Type B pancreatic cell (in vitro differentiated cells): ENCODE measurements at places on chromosomes 6 and 20.

DNA sequence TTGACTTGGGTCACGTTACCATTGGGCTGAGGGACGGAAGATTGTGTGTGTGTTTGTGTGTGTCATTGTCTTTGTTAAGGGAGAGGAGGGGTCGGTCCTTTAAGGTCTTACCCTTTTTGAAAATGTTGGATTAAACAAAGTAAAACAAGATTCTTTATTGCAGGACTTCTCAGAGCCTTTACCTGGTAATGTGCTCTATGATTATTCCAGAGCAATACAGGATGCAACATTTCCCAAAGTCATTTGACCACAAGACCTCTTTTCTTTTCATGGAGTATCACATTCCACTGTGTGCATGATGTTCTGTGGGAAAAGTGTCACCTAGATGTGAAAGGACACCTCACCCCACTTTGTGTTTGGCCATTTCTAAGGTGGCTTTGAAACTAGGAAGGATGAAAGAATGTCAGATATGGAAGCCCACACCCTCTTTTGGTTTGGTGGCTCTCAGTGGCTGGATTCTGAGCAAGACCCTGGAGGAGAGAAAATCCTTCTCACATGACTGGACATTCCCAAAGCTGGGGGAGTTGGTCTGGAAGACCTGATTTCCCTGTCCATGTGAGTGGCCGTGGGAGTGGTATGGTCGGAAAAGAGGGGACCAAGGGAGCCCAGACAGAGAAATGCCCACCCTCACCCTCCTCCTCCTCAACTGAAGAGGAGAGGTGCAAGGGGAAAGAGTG lies 18.2 kb upstream of the ZNF831 start:
- H3K4me3 ChIP-seq, result no peak overlapping the region
- no peak overlapping the region for H3K27ac ChIP-seq
- peaks cover 4% of the 10 kb centered on the region for H3K27me3 ChIP-seq
- H3K4me1 ChIP-seq, result peaks cover 17% of the 10 kb centered on the region

GRCh38 chr20:38125157-38126056 lies 39.7 kb downstream of the TGM2 start:
- H3K4me3 ChIP-seq, result no peak overlapping the region
- DNase-seq, result peak; percentile 67
- no peaks in the 10 kb centered on the region for H3K36me3 ChIP-seq
- H3K27me3 ChIP-seq, result no peaks in the 10 kb centered on the region

DNA sequence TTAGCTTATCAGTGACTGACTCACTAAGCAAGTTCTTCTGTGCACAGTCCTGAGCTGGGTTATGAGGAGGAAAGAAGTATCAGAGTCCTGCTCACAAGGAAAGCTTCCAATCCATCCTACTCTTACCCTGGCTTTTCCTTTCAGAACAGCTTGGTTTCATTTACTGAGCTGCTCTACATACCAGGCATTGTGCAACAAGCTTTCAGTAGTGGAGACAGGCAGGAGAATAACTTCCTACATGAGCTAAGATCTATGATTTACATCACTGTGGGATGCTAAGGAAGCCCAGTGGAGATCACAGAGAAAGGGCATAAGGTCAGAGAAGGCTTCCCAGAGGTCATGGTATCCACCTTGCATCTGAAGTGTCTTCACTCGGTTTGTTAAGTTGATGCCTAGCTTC lies 144.5 kb downstream of the MAP3K7 start:
- peaks cover 14% of the 10 kb centered on the region for H3K4me1 ChIP-seq
- no peak for DNase-seq
- H3K27ac ChIP-seq, result no peak overlapping the region
- H3K4me3 ChIP-seq, result no peak overlapping the region

- H3K36me3 ChIP-seq, result no peaks in the 10 kb centered on the region
- H3K4me1 ChIP-seq, result peaks cover 5% of the 10 kb centered on the region
- peak overlapping the region; percentile 72 for H3K4me3 ChIP-seq
- H3K27me3 ChIP-seq, result peaks cover 97% of the 10 kb centered on the region
- DNase-seq, result peak; percentile 76
Measured at GRCh38 chr6:99603421-99604165, 3.0 kb upstream of the PRDM13 start.

- H3K36me3 ChIP-seq, result no peaks in the 10 kb centered on the region
- no peak for DNase-seq
Measured at GRCh38 chr6:113457751-113458150, 399.4 kb upstream of the MARCKS start.

GRCh38 chr6:227812-228338 lies 64.4 kb upstream of the DUSP22 start:
- H3K4me1 ChIP-seq, result no peaks in the 10 kb centered on the region
- no peak for DNase-seq
- no peak overlapping the region for H3K27ac ChIP-seq
- H3K4me3 ChIP-seq, result no peak overlapping the region
- no peaks in the 10 kb centered on the region for H3K36me3 ChIP-seq

GRCh38 chr6:52650941-52651340 lies 20.0 kb upstream of the TMEM14A start:
- no peak overlapping the region for H3K27ac ChIP-seq
- no peaks in the 10 kb centered on the region for H3K36me3 ChIP-seq
- peaks cover 19% of the 10 kb centered on the region for H3K4me1 ChIP-seq
- no peak for DNase-seq

GRCh38 chr20:31617432-31618104 lies 12.5 kb downstream of the ID1 start:
- no peak overlapping the region for H3K4me3 ChIP-seq
- H3K27ac ChIP-seq, result peak overlapping the region; percentile 16
- H3K4me1 ChIP-seq, result peaks cover 6% of the 10 kb centered on the region
- DNase-seq, result no peak
- H3K27me3 ChIP-seq, result no peaks in the 10 kb centered on the region
- no peaks in the 10 kb centered on the region for H3K36me3 ChIP-seq

- no peak overlapping the region for H3K27ac ChIP-seq
- H3K36me3 ChIP-seq, result no peaks in the 10 kb centered on the region
- DNase-seq, result no peak
- H3K4me1 ChIP-seq, result peaks cover 7% of the 10 kb centered on the region
- H3K4me3 ChIP-seq, result no peak overlapping the region
- H3K27me3 ChIP-seq, result peaks cover 3% of the 10 kb centered on the region
Measured at GRCh38 chr6:116556065-116556464, 2.5 kb downstream of the CALHM4 start.

- peaks cover 16% of the 10 kb centered on the region for H3K27me3 ChIP-seq
- H3K4me3 ChIP-seq, result peak overlapping the region; percentile 27
- H3K36me3 ChIP-seq, result no peaks in the 10 kb centered on the region
- peak overlapping the region; percentile 80 for H3K27ac ChIP-seq
- H3K4me1 ChIP-seq, result peaks cover 18% of the 10 kb centered on the region
Measured at GRCh38 chr6:3209114-3210023, 18.1 kb downstream of the TUBB2B start.

GRCh38 chr6:36596356-36596755 lies 2.2 kb downstream of the SRSF3 start:
- H3K27me3 ChIP-seq, result peaks cover 11% of the 10 kb centered on the region
- no peak for DNase-seq
- H3K27ac ChIP-seq, result peak overlapping the region; percentile 100

DNA sequence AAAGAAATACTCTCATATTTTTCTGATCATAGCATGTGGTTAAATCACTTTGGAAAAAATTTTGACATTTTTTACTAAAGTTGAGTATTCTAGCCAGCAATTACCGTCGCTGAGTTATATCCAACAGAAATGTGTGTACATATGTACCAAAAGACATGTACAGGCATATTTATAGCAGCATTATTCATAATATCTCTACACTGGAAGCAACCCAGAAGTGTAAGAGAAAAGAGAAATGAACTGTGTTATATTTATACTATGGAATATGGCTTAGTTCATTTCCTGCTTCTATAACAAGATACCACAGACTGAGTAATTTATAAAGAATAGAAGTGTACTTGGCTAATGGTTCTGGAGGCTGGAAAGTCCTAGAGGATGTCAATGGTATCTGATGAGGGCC lies 474.0 kb upstream of the GJE1 start:
- H3K27me3 ChIP-seq, result no peaks in the 10 kb centered on the region
- H3K36me3 ChIP-seq, result peaks cover 3% of the 10 kb centered on the region
- no peak overlapping the region for H3K27ac ChIP-seq

DNA sequence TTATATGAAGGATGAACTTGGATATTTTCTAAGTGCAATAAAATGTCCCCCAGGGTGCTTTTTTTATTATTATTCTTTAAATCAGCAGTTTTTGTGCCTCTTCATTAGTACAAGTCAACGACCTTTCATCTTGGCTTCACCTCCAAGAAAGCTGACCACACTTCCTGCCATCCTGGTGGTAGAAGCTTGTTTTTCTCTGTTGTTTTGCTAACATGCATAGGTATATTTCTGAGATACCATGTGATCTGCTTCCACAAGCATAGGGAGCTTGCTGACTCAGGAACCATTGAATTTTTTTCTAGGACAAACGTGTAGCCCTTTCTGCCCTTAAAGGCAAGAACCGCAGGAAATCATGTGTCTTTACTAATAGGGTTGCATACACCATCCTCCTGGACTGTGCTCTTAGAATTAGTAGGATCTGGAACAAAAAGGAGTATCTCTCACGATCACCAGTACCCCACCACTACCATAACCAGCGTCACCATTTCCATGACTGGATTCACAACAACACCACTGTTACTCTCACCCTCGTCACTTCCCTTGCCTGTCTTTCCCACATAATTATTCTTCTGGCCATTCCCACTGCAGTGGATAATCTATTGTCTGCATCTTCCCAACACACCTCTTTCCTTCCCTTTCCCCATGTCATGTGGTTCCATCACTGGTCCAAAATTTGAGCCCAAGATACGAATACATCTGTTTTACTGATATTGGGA lies 207.1 kb downstream of the MAFB start:
- no peak overlapping the region for H3K4me3 ChIP-seq
- peaks cover 3% of the 10 kb centered on the region for H3K27me3 ChIP-seq
- peaks cover 11% of the 10 kb centered on the region for H3K4me1 ChIP-seq
- DNase-seq, result no peak
- no peaks in the 10 kb centered on the region for H3K36me3 ChIP-seq
- H3K27ac ChIP-seq, result no peak overlapping the region

DNA sequence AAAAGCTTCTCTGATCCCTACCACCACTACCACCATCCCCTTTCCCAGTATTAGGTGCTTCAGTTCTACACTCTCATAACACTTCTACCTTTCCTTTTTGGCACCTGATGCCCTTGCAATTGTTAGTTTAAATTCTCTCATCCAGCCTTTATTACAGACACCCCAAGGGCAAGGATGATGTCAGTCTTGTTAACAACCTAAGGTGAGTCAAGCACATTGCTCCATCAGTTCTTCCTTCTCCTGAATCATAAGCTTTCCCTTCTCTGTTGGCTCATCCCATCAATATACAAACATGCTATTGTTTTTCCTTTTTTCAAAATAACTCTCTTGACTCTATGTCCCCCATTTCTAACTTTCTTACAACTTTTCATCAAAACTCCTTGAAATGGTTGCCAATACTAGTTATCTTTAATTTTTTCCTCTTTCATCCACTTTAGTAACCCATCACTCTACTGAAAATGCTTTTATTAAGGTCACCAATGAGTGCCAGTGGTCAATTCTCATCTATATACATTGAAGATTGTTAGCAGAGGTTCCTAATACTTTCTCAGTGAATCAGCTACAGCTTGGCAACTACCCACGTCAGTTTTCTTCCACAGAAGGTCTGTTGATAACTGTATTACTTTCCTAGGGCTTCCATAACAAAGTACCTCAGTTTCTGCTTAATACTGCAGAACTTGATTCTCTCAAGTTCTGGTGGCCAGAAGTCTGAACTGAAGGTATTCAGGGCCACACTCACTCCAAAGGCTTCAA lies 97.1 kb upstream of the FLRT3 start:
- no peaks in the 10 kb centered on the region for H3K4me1 ChIP-seq
- no peaks in the 10 kb centered on the region for H3K27me3 ChIP-seq
- DNase-seq, result no peak
- no peak overlapping the region for H3K4me3 ChIP-seq
- H3K36me3 ChIP-seq, result no peaks in the 10 kb centered on the region

DNA sequence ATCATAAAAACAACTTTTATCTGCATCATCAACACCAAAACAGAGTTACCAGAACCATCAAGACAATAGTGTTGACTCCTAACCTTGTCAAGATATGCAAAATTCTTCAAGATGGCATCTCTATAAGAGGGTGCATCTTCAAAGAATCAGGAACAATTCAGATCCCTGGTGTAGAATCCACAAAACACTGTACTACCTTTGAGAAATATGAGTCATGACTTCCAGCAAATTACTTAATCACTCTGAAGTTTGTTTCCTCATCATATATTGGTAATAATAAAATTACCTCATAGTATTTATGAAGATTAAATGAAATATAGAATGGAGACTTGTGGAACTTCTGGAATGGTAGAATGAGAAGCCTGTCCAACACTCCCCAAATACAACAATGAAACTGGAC lies 221.3 kb upstream of the SUPT3H start:
- DNase-seq, result no peak
- peaks cover 6% of the 10 kb centered on the region for H3K4me1 ChIP-seq
- H3K27me3 ChIP-seq, result peaks cover 4% of the 10 kb centered on the region
- H3K36me3 ChIP-seq, result no peaks in the 10 kb centered on the region
- H3K27ac ChIP-seq, result no peak overlapping the region
